ENCODE measurements at places on chromosomes 5 and 9. TPM values are rescaled to one million over a fixed set of nuclear protein-coding genes. Genes with fewer than 3 reads are reported as not detected.

PCDHA3 gene
- total RNA-seq, result 0.18 TPM

PHYHD1 gene
- total RNA-seq, result 23.9 TPM

LCN1 gene
- total RNA-seq, result not detected

FIBCD1 gene
- total RNA-seq, result not detected

GRCh38 chr5:138370537-138370936 is 18.1 kb downstream of the KDM3B start:
- peaks cover 11% of the 10 kb centered on the region for H3K36me3 ChIP-seq
- H3K4me1 ChIP-seq, result peaks cover 4% of the 10 kb centered on the region
- no peak overlapping the region for H3K27ac ChIP-seq
- H3K27me3 ChIP-seq, result no peaks in the 10 kb centered on the region
- no peak overlapping the region for H3K4me3 ChIP-seq

GRCh38 chr9:131020388-131020787 is 11.4 kb downstream of the LAMC3 start:
- peaks cover 13% of the 10 kb centered on the region for H3K4me1 ChIP-seq
- peaks cover 15% of the 10 kb centered on the region for H3K27me3 ChIP-seq
- no peak for DNase-seq
- no peaks in the 10 kb centered on the region for H3K36me3 ChIP-seq
- no peak overlapping the region for H3K27ac ChIP-seq

DNA sequence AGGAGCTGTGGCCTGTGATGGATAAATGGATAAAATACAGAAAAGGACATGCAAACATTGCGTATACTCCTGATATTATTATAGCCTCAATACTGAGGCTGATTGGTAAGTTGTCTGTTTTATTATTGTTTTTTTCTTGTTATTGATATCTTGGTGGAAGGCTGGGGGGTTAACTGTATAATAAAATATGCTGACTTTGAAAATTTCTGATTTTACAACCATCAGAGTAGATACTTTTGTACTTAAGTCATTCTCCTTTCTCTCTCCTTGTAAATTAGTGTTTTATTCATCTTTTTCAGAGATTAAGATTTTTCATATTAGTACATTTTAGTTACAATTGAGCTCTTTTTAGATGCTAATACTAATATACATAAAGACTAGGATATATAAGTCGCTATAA is 53.5 kb downstream of the ICE1 start:
- H3K36me3 ChIP-seq, result peaks cover 16% of the 10 kb centered on the region
- DNase-seq, result no peak
- H3K4me1 ChIP-seq, result no peaks in the 10 kb centered on the region
- no peak overlapping the region for H3K4me3 ChIP-seq

DNA sequence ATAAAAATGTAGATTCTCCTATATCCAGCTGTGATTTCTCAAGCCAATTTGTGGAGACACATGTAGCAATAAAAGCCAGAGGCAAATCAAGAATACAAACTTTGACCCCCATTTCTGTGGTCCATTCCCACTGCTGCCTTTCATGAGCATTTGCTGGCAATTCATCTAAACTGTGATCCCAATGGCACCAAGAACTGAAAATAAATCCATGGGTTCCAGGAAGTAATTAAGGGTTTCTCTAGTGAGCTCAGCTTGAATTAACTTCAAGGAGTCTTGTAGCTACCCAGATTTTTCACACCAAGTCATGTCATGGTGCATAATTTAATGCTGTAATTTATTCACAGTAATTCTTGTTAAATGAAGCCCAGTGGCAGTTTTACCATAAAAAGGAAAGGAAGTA is 145.0 kb upstream of the SMC2 start:
- H3K27me3 ChIP-seq, result no peaks in the 10 kb centered on the region
- DNase-seq, result no peak
- no peak overlapping the region for H3K4me3 ChIP-seq

- H3K36me3 ChIP-seq, result peaks cover 4% of the 10 kb centered on the region
- DNase-seq, result no peak
- H3K4me3 ChIP-seq, result no peak overlapping the region
- H3K4me1 ChIP-seq, result no peaks in the 10 kb centered on the region
- no peaks in the 10 kb centered on the region for H3K27me3 ChIP-seq
These were observed 103.1 kb upstream of the TXNDC8 start for GRCh38 chr9:110440796-110441195.
